ENCODE measurements at places on chromosomes 2 and 18.

GRCh38 chr2:173213181-173213580 is 137.5 kb downstream of the MAP3K20 start:
- no peak for DNase-seq

DNA sequence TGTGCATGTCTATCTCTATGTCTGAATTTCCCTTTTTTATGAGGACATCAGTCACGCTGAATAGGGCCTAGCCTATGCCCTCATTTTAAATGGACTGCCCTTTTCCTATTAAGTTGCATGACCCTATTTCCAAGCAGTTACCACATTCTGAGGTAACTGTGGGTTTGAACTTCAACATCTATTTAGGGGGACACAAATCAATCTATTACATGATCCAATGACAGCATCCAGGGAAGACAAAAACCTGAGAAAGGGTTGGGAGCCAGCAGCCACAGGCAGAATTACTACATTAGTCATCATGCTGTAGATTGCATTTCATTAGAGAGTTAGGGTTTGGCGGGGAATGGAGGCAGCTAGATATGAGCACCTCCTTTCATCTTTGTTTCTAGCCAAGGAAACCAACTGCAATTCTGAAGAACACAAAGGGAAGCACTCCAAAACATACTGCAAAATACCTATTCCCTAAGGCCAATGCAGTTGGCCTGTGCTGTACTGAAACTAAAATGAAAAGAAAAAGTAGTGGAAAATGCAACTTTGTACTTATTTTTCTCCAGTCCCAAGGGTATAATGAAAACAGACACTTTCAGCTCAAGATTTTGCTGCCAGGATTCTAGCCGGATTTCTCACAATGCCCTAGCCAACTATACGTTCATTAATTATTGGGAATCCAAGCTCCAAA is 40.4 kb upstream of the C1D start:
- no peak for DNase-seq

GRCh38 chr18:3081584-3081991 is 68.6 kb upstream of the LPIN2 start:
- DNase-seq, result no peak

DNA sequence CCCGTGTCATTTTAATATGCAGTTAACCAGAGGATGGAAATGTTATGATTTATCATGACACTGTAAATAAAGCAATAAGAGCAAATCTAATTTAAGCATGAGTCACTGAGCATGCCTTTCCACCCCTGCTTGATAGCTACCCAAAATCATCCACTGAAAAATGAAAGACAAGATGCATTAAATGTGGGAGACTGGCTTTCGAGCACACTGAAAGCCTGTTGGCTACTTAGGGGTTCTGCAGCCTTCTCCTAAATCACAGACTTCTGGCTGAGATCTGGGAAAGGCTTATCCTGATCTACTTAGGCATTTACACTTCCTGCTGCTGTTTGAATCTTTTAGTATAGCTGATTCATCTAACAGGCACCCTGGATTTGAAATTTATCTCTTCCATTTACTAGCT is 778.3 kb upstream of the CDH7 start:
- no peak for DNase-seq

GRCh38 chr2:106053116-106053515 is 141.0 kb downstream of the UXS1 start:
- no peak for DNase-seq

DNA sequence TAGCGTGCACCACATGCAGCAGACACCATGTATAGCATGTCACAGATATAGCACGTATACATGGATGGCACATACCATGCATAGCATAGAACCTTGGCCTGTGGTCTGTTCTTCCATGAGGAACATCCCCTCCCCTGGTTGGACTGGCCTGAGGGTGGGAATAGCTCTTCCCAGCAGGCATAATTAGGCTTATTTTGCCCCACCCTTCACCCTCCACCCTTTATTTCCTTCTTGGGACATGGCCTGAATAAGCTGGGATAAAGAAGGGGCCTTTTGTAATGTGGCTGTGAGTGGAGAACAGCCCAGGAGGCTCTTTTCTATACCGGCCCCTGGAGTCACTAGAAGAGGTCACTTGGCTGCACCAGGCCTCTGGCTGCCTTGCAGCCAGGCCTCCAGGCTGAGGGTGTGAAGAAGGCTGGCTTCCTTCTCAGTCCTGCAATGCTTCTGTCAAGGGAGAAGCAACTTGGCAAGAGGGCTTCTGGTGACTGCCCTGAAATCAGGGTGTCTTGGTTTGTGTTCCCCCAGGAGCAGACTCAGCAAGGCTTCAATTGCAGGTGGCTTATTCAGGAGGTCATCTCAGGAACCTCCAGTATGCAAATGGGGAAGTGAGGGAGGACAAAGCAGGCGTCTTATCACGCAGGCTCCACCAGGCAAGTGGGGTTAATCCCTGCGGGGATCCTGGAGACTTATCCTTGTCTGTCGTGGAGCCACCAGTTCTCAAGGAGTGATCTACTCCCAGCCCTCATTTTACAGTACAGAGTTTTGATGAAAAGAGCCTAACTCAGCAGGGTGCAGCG is 68.2 kb downstream of the HS6ST1 start:
- DNase-seq, result no peak

- no peak for DNase-seq
Observed at GRCh38 chr2:9646196-9647030, 15.6 kb upstream of the YWHAQ start.

- DNase-seq, result no peak
Observed at GRCh38 chr2:42032224-42032620, 15.6 kb upstream of the PKDCC start.

GRCh38 chr2:9285385-9285920 is 78.8 kb downstream of the ASAP2 start:
- DNase-seq, result no peak

DNA sequence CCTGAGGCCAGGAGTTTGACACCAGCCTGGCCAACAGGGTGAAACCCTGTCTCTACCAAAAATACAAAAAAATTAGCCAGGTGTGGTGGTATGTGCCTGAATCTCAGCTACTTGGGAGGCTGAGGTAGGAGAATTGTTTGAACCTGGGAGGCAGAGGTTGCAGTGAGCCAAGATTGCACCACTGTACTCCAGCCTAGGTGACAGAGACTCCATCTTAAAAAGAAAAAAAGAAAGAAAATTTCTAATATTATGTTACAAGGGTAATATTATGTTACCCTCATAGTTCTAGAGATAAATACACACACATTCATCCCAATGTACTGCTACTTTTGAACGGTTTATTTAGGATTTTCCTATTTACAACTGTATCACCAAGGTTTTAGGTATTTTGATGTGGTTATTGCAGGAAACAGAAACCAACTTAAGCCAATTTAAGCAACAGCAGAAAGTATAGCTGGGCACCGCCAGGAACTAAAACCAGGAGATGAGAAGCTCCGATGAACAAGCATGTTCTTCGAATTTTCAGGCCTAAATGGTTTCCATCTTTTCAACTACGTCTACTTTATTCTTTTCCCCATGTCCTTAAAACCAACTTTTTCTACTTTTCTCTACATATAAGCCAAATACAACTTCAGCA is 11.8 kb upstream of the ROCK1 start:
- DNase-seq, result no peak

Data from erythroblast (primary cell).